Endothelial cell of coronary artery (primary cell): ENCODE measurements at places on chromosomes 3 and 15. TPM values are rescaled to one million over a fixed set of nuclear protein-coding genes. Genes with fewer than 3 reads are reported as not detected.

The SCAANT1 gene
- total RNA-seq = 1.2 TPM in 1 of 2 replicates, not detected in the other

The ZNF197 gene
- 8.9 and 13.7 TPM in 2 replicates for total RNA-seq

The DTX3L gene
- 8.2 and 13.9 TPM in 2 replicates for total RNA-seq

The IQCH gene
- total RNA-seq = 1.2 and 1.3 TPM in 2 replicates

The CAMK2N2 gene
- total RNA-seq = 0.19 TPM in 1 of 2 replicates, not detected in the other

The ZMYND10 gene
- total RNA-seq = 0.36 and 0.38 TPM in 2 replicates
